ENCODE measurements at places on chromosomes 16 and 17. TPM values are rescaled to one million over a fixed set of nuclear protein-coding genes. Genes with fewer than 3 reads are reported as not detected.

The FADS6 gene
- not detected for total RNA-seq

The EVI2B gene
- total RNA-seq: 10.4 TPM

The CES3 gene
- total RNA-seq: 0.88 TPM

The SDR42E1 gene
- 2.6 TPM for total RNA-seq

The DOC2A gene
- total RNA-seq: 0.41 TPM

The SRCIN1 gene
- 4.8 TPM for total RNA-seq

The PERCC1 gene
- total RNA-seq: not detected

The EARS2 gene
- 11.6 TPM for total RNA-seq

The AARSD1 gene
- 30.7 TPM for total RNA-seq
